ENCODE measurements at places on chromosomes 3 and 15.

- DNase-seq: no peak
Measured at GRCh38 chr3:47016934-47017435, 37.5 kb downstream of the NBEAL2 start.

DNA sequence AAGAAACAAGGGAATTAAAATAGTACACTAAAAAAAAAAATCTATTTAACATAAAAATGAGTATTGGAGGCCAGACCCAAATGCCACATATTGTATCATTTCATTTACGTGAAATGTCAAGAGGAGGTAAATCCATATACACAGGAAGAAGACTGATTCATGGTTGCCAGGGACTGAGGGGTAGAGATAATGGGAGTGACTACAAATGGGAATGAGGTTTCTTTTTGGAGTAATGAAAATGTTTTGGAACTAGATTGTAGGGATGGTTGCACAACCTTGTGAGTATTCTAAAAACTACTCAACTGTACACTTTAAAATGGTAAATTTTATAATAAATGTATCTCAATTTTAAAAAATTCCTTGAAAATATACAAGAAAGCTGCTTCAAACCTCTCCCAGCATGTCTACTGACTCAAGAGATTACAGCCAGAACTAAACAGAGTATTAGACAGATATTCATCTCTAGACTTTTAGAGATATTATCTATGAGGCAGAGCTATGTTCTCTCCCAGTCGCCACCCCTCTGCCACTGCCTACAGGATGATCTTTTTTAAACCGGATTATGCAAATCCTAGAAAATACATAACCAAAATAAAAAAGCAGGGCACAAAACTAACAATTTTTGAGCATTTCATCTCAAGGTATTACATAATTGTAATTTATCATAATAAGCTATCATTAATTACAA, 6.2 kb downstream of the HLTF start:
- no peak for DNase-seq

- DNase-seq: no peak
Measured at GRCh38 chr3:112811917-112812660, 34.6 kb downstream of the CD200R1L start.

- DNase-seq: no peak
Measured at GRCh38 chr15:54033356-54033860, 55.2 kb downstream of the UNC13C start.

Measured in stimulated activated CD4-positive, alpha-beta T cell treated with anti-CD3 and anti-CD28 coated beads, TNF-alpha, amount 100 ng/mL, for 24 hours (primary cell).